ENCODE measurements at places on chromosomes 5 and 9. TPM values are rescaled to one million over a fixed set of nuclear protein-coding genes. Genes with fewer than 3 reads are reported as not detected.

GRCh38 chr5:1726956-1727355, 72.7 kb downstream of the MRPL36 start:
- no peak overlapping the region for H3K4me3 ChIP-seq
- no peaks in the 10 kb centered on the region for H3K36me3 ChIP-seq
- H3K27ac ChIP-seq = no peak overlapping the region
- peak; percentile 20 for DNase-seq
- H3K4me1 ChIP-seq = no peaks in the 10 kb centered on the region

CNTNAP3 gene
- not detected for total RNA-seq

ZNF354C gene
- 6.0 TPM for total RNA-seq

TEK gene
- total RNA-seq = not detected

DNA sequence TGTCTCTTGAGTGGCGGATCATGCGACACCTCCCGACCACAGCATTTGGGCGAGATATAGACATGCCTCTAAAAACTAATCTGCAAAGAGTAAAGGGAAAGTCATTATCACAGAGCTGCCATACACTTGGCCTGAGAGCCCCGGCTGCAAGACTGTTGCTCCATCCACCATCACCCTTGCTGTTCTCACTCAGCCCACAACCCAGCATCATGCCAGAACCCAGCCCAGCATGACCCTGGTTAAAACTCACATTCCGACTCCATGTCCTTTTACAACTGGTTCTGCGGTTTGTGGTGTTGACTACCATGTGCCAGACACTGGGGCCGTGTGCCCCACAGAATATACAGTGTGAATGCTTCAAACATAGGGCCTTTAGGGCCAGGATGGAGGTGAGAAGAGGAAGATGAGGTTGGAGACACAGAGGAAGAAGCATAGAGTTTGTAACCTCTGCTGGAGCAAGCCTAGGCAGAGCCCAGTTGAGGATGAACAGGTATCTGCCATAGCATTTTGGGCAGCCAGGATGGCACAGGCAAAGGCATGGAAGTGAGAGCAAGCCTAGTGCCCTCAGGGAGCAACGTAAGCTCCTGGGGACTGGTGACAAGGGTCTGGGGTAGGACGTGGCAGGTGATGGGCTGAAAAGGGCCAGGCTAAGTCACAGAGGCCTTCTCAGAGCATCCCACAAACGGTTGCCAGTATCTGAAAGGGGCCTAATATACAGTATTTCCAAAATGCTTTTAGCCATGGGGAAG, 37.5 kb upstream of the SMU1 start:
- H3K27ac ChIP-seq = no peak overlapping the region
- H3K4me3 ChIP-seq = no peak overlapping the region
- H3K36me3 ChIP-seq = peaks cover 18% of the 10 kb centered on the region
- DNase-seq = no peak

DBH gene
- total RNA-seq = not detected

DNA sequence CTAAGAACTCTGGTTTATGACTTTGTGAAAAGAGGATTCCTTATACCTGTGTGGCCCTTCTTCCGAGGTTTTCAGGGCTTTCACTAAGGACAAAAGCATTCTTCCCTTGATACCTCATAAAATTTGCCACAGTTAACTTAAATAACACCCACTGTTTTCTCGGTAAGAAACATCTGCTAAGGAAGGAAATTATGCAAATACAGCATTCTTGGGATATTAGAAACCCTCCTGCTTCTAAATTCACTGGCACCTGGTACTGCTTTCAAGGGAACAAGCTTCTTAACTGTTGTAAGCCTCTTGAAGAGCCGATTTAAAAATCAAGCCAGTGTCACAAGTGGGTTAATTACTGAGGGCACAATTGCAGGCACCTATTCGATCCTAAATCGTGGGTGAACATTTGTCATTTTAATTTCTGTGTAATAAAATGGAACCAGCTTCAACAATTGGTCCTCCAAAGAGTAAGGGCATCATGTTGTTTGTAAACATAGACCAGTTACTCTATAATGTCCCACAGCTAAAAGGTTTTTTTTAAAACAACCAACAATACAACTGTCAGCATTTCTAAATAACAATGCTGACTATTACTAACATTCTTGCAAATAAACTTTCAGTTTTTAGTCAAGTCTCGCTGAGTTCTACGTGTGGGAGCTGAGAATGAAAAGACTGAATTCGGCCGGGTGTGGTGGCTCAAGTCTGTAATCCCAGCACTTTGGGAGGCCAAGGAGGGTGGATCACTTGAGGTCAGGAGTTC, 26.6 kb downstream of the AK3 start:
- no peaks in the 10 kb centered on the region for H3K27me3 ChIP-seq
- no peak overlapping the region for H3K4me3 ChIP-seq
- H3K36me3 ChIP-seq = peaks cover 31% of the 10 kb centered on the region
- no peak overlapping the region for H3K27ac ChIP-seq

WDR31 gene
- total RNA-seq = 1.9 TPM

- DNase-seq = no peak
- no peaks in the 10 kb centered on the region for H3K27me3 ChIP-seq
- no peak overlapping the region for H3K4me3 ChIP-seq
- H3K27ac ChIP-seq = no peak overlapping the region
- peaks cover 8% of the 10 kb centered on the region for H3K4me1 ChIP-seq
Measured at GRCh38 chr5:142391058-142391845, 66.4 kb upstream of the SPRY4 start.

GRCh38 chr9:86707932-86708510, 239.3 kb downstream of the GAS1 start:
- H3K27me3 ChIP-seq = no peaks in the 10 kb centered on the region
- no peak overlapping the region for H3K27ac ChIP-seq
- DNase-seq = no peak

DNA sequence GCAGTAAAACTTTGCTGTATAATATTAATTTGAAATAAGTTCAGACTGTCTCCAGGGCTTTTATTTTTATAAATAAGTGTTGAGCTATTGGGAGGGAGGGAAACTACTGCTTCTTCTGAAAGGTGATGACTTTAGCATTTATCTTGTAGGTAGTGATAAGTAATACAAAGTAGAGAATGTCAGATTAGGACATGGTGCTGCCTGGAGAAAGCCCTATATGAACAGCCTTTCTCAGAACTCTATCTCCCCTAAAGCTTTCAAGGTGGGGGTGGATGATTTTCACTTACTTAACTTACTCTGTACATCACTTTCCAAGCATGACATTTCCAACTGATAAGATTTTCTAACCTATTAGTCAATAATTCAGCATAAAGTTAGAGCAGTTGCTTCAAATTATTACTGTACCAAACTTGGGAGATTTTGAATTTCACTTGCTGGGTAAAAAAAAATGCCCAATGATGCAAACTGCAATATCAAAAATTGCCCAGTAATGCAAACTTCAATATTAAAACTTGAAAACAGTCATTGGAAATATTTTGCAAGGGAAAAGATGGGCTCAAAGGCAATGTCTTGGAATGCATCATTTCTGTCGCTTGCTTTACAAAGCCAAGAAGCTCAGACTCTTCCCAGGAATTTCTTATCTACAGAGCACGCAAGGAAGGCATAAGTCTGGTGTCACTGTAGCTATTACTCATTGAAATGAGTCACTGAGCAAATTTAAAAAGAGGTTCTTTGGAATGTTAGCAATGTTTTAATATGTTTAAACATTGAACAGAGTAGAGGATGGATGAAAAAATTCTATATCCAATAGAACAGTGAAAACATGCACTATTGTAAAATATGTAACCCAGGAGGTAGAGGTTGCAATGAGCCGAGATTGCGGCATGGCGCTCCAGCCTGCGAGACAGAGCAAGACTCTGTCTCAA, 569.5 kb downstream of the PSAT1 start:
- no peaks in the 10 kb centered on the region for H3K27me3 ChIP-seq
- H3K4me1 ChIP-seq = no peaks in the 10 kb centered on the region
- DNase-seq = no peak
- no peaks in the 10 kb centered on the region for H3K36me3 ChIP-seq

DNA sequence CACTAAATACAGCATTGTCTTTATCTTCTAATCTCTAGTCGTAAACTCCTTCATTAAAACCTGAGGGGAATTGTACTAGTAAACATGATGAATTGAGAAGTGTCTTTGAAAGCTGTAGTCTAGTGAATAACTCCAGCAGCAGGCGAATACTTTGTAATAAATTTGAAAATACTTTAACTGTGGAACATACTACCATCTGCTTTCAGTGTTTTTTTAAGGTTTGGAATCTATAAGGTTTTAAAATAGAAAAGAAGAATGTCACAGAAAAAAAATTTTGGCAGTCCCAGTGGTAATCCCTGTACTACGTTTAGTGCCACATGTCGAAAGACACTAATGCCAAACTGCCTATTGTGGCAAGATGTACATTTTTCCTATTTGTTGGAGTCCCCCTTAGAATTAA, 379.0 kb upstream of the NUDT12 start:
- no peaks in the 10 kb centered on the region for H3K27me3 ChIP-seq
- H3K4me3 ChIP-seq = no peak overlapping the region
- no peak overlapping the region for H3K27ac ChIP-seq
- no peaks in the 10 kb centered on the region for H3K36me3 ChIP-seq
- no peak for DNase-seq
